ENCODE measurements at places on chromosomes 13 and 19. TPM values are rescaled to one million over a fixed set of nuclear protein-coding genes. Genes with fewer than 3 reads are reported as not detected.

The SIAH3 gene
- not detected for total RNA-seq

The EPSTI1 gene
- 0.53 TPM for total RNA-seq

The CERS1 gene
- 0.13 TPM for total RNA-seq

The RHPN2 gene
- 22.1 TPM for total RNA-seq

The NLRP7 gene
- total RNA-seq: 0.13 TPM

The INTS6 gene
- 44.5 TPM for total RNA-seq

The NPAS1 gene
- 0.64 TPM for total RNA-seq

The LONP1 gene
- 272 TPM for total RNA-seq

The CALR gene
- total RNA-seq: 1,002 TPM

The RNF113B gene
- not detected for total RNA-seq

The MEDAG gene
- not detected for total RNA-seq

The PEG3 gene
- total RNA-seq: 0.53 TPM

The OR10H4 gene
- total RNA-seq: not detected

The DENND1C gene
- total RNA-seq: under 0.01 TPM

The PCDH8 gene
- total RNA-seq: not detected

The FCGBP gene
- total RNA-seq: 0.53 TPM

The CRB3 gene
- 49.5 TPM for total RNA-seq

The ZGLP1 gene
- total RNA-seq: 0.26 TPM

The TPTE2 gene
- not detected for total RNA-seq

The VSTM2B gene
- not detected for total RNA-seq

The ZNF304 gene
- total RNA-seq: 12.7 TPM

The CEACAM4 gene
- not detected for total RNA-seq

The PTGIR gene
- total RNA-seq: not detected

The CEACAM8 gene
- total RNA-seq: not detected

The KLHL1 gene
- total RNA-seq: not detected

The NOTCH3 gene
- total RNA-seq: 140 TPM

The BSG gene
- total RNA-seq: 369 TPM

The INSR gene
- total RNA-seq: 15.5 TPM

The BRME1 gene
- total RNA-seq: 0.26 TPM

The ZNF724 gene
- total RNA-seq: 1.9 TPM

The NOP53 gene
- 112 TPM for total RNA-seq

The MCF2L gene
- under 0.01 TPM for total RNA-seq

The TMPRSS9 gene
- total RNA-seq: not detected

The LILRB2 gene
- total RNA-seq: not detected

The FFAR2 gene
- total RNA-seq: not detected

Data from bronchial epithelial cell (primary cell).